ENCODE measurements at places on chromosomes 7 and 10. TPM values are rescaled to one million over a fixed set of nuclear protein-coding genes. Genes with fewer than 3 reads are reported as not detected.

Gene SNX10
- not detected for total RNA-seq

Gene ZYX
- 25.7 TPM for total RNA-seq

Gene TMEM270
- total RNA-seq: not detected

Gene SLC26A5
- total RNA-seq: not detected

Gene GRID2IP
- not detected for total RNA-seq

Gene NCF1
- not detected for total RNA-seq

Gene RBP4
- total RNA-seq: 0.23 TPM

Gene SPDYE16
- total RNA-seq: 0.12 TPM

Gene GPR15LG
- total RNA-seq: not detected

Gene PRKAR2B
- 1.5 TPM for total RNA-seq

Gene ZNF425
- 4.2 TPM for total RNA-seq

Gene SP8
- not detected for total RNA-seq

Gene JCAD
- total RNA-seq: 2.2 TPM

Gene MSMB
- not detected for total RNA-seq

Gene AGMO
- total RNA-seq: 0.35 TPM

Gene PLXDC2
- total RNA-seq: 2.1 TPM

Gene HOXA1
- total RNA-seq: not detected

Gene PON3
- total RNA-seq: not detected

Gene NACAD
- total RNA-seq: 0.47 TPM

Gene ASZ1
- not detected for total RNA-seq

Gene SUPV3L1
- 25.3 TPM for total RNA-seq

Gene PRR15
- total RNA-seq: 0.59 TPM

Gene REEP3
- total RNA-seq: 33.5 TPM

Gene KIF11
- total RNA-seq: 6.5 TPM

Gene WDR86
- total RNA-seq: 1.1 TPM

Gene ZNF680
- 8.6 TPM for total RNA-seq

Gene ZNF277
- total RNA-seq: 50.8 TPM

Gene ACTR3C
- 0.15 TPM for total RNA-seq

Gene SPDYE5
- 0.12 TPM for total RNA-seq

Gene SLC16A9
- total RNA-seq: 0.23 TPM

Gene SRRM3
- total RNA-seq: 0.53 TPM

Gene ABCA13
- under 0.01 TPM for total RNA-seq

Gene ADIRF
- 184 TPM for total RNA-seq

Gene DIP2C
- 24.9 TPM for total RNA-seq

All from smooth muscle cell of the coronary artery (primary cell).